Psoas muscle (tissue), 8 donors: ENCODE measurements at places on chromosomes 11 and 22.

DNA sequence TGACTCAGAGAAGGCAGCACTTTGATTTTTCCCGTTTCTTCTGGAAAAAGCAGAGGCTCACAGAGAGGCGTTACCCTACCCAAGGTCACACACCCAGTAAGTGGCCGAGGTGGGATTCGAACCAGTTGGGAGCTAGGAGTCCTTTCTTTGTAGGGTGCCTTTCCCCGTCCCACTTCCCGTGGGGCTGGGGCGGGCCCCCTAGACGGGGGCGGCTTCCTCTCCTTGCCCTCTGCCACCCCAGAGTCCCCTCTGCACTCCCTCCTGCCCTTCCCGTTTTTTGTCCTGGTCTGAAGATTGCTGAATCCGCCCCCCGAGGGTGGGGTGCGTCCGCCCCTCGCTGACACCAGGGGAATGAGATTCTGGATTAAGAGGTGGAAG, 747 bp downstream of the TPCN2 start:
- peaks cover 26% of the 10 kb centered on the region for H3K4me1 ChIP-seq
- no peak for DNase-seq
- H3K27me3 ChIP-seq, result no peaks in the 10 kb centered on the region

DNA sequence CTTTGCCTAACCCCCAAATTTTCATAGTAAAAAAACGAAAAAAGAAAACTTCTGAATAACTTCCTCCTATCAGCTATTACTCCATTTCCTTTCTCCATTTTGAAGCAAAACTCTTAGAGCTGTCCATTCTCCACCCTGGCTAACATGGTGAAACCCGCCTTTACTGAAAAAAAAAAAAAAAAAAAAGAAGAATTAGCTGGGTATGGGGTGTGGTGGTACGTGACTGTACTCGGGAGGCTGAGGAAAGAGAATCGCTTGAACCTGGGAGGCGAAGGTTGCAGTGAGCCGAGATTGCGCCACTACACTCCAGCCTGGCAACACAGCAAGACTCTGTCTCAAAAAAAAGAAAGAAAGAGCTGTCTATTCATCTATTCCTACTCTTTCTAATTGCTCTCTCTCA, 11.3 kb upstream of the NXF1 start:
- DNase-seq, result no peak
- no peak overlapping the region for H3K27ac ChIP-seq
- no peak overlapping the region for H3K4me3 ChIP-seq
- peaks cover 8% of the 10 kb centered on the region for H3K36me3 ChIP-seq
- no peaks in the 10 kb centered on the region for H3K27me3 ChIP-seq

GRCh38 chr22:27397954-27398342, 403.6 kb downstream of the MN1 start:
- no peak overlapping the region for H3K27ac ChIP-seq
- no peak overlapping the region for H3K4me3 ChIP-seq
- no peaks in the 10 kb centered on the region for H3K4me1 ChIP-seq

GRCh38 chr22:29773233-29773632, 6.1 kb downstream of the UQCR10 start:
- H3K36me3 ChIP-seq, result peaks cover 32% of the 10 kb centered on the region
- DNase-seq, result peak; percentile 81
- peaks cover 43% of the 10 kb centered on the region for H3K4me1 ChIP-seq
- H3K27ac ChIP-seq, result peak overlapping the region; percentile 76

GRCh38 chr11:36230779-36231699, 58.2 kb downstream of the COMMD9 start:
- H3K4me1 ChIP-seq, result peaks cover 5% of the 10 kb centered on the region
- H3K27ac ChIP-seq, result no peak overlapping the region
- DNase-seq, result no peak
- peaks cover 5% of the 10 kb centered on the region for H3K36me3 ChIP-seq
- H3K27me3 ChIP-seq, result no peaks in the 10 kb centered on the region

DNA sequence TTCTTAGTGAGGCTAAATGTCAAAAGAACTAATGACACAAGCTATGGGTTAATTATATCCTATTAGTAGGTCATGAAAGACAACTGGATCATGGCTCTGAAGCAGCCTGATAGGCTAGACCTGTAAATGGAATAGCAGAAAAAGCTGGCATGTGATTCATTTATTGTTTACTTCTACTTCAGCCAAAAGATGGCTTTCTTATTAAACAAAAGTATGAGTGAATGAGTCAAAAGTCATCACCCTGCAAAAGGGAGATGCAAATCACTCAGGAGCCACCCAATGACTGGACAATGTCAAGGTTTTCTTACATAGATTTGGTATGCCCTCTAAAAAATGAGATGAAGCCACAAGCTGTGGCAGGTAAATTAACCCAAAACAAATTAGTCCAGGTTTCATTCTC, 138.0 kb downstream of the TRPC6 start:
- no peaks in the 10 kb centered on the region for H3K36me3 ChIP-seq
- no peak for DNase-seq
- no peaks in the 10 kb centered on the region for H3K27me3 ChIP-seq
- H3K4me3 ChIP-seq, result no peak overlapping the region
- no peaks in the 10 kb centered on the region for H3K4me1 ChIP-seq
- H3K27ac ChIP-seq, result no peak overlapping the region

DNA sequence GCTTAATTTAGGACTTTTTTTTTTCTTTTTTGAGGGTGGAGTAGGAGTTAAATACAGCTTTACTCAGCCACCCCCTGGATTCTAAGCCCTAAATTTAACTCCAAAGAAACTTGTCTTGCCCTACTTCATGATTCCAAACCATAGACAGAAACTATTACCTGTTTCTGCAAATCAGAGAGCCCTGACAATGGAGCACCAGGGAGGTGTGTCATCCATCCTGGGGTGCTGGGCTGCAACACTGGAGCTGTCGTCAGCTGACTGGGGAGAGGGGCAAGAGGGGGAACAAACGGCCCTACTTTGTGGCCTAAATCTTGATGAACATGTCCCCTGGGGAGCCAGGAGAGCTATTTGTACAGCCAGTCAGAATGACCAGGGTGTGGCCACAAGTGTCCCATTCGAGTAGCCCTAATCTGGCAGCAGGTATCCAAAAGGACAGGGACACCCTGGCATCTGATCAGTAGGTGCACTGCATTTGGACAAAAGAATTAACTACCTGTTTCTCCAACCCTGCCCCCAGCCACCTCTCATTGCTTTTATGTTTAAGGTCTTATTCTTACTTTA, 50.8 kb downstream of the PLEKHA7 start:
- H3K4me3 ChIP-seq, result no peak overlapping the region
- H3K27me3 ChIP-seq, result no peaks in the 10 kb centered on the region
- H3K36me3 ChIP-seq, result no peaks in the 10 kb centered on the region
- H3K4me1 ChIP-seq, result no peaks in the 10 kb centered on the region
- no peak overlapping the region for H3K27ac ChIP-seq
- DNase-seq, result no peak

- no peaks in the 10 kb centered on the region for H3K27me3 ChIP-seq
- DNase-seq, result no peak
- H3K36me3 ChIP-seq, result no peaks in the 10 kb centered on the region
- H3K4me3 ChIP-seq, result no peak overlapping the region
- no peak overlapping the region for H3K27ac ChIP-seq
- H3K4me1 ChIP-seq, result no peaks in the 10 kb centered on the region
Measured at GRCh38 chr11:117842131-117842941, 17.8 kb upstream of the FXYD2 start.

GRCh38 chr22:20392983-20393704, 807 bp upstream of the ZNF74 start:
- H3K4me1 ChIP-seq, result peaks cover 10% of the 10 kb centered on the region
- H3K36me3 ChIP-seq, result no peaks in the 10 kb centered on the region
- H3K27me3 ChIP-seq, result no peaks in the 10 kb centered on the region
- H3K27ac ChIP-seq, result peak overlapping the region; percentile 62

- H3K4me1 ChIP-seq, result no peaks in the 10 kb centered on the region
- peaks cover 13% of the 10 kb centered on the region for H3K27me3 ChIP-seq
- H3K4me3 ChIP-seq, result peak overlapping the region; percentile 59
- no peak overlapping the region for H3K27ac ChIP-seq
- H3K36me3 ChIP-seq, result no peaks in the 10 kb centered on the region
- no peak for DNase-seq
Measured at GRCh38 chr22:44326491-44326885, 13.7 kb upstream of the SHISAL1 start.

GRCh38 chr11:117600234-117600783, 196.7 kb downstream of the DSCAML1 start:
- no peaks in the 10 kb centered on the region for H3K36me3 ChIP-seq
- no peak overlapping the region for H3K27ac ChIP-seq
- no peaks in the 10 kb centered on the region for H3K4me1 ChIP-seq
- no peaks in the 10 kb centered on the region for H3K27me3 ChIP-seq
